ENCODE measurements at places on chromosomes 2 and 18.

DNA sequence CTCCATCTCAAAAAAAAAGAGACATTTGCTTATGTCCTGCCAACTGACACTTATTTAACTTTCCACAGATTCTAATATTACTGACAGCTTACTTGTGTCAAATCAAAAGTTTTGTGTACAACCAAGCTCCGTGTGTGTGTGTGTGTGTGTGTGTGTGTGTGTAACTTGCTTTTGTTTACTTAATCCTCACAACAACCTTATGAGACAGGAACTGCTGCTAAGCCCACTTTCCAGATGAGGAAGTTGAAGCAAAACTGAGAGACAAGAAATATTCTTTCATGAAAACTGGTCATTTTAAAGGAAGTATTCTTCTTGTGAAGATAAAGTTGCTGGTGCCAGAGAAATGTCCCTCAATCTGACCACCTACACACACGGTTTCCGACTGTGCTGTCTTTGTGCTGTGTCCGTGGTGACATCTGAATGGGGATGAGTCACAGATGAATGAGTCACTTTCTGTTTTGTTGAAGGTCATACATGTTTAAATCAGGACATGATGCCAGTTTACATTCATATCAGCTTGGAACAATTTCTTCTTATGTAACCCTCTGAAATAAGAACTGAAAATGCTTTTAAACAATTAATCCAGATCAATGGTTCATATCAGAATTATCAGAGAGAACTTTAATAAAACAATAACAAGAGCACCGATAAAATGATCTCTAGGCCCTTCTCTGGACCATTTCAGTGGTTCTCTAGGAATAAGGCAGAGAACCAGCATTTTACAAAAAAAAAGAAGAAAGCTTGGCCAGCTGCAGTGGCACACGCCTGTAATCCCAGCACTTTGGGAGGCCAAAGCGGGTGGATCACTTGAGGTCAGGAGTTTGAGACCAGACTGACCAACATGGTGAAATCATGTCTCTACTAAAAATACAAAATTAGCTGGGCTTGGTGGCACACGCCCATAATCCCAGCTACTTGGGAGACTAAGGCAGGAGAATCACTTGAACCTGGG is 95.5 kb downstream of the THNSL2 start:
- DNase-seq = no peak

GRCh38 chr2:67954093-67954748 is 108.6 kb downstream of the C1D start:
- no peak for DNase-seq

- DNase-seq = no peak
Measured at GRCh38 chr2:138565230-138565598, 63.6 kb downstream of the SPOPL start.

- DNase-seq = no peak
Measured at GRCh38 chr2:142605421-142605820, 272.0 kb upstream of the KYNU start.

- no peak for DNase-seq
Measured at GRCh38 chr2:11393711-11394236, 49.3 kb upstream of the ROCK2 start.

DNA sequence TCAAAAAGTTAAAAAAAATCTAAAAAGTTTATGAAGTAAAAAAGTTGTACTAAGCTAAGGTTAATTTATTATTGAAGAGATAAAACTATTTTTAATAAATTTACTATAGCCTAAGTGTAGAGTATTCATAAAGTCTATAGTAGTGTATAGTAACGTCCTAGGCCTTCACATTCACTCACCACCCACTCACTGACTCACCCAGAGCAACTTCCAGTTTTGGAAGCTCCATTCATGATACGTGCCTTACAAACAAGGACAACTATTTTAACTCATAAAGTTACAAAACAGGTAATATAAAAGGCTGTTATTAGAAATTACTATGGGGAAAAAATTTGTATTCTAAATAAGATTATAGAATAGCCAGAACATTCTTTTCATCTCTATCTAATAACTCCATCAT is 158.9 kb upstream of the FN1 start:
- no peak for DNase-seq

- no peak for DNase-seq
Measured at GRCh38 chr18:70154591-70155194, 50.8 kb downstream of the RTTN start.

DNA sequence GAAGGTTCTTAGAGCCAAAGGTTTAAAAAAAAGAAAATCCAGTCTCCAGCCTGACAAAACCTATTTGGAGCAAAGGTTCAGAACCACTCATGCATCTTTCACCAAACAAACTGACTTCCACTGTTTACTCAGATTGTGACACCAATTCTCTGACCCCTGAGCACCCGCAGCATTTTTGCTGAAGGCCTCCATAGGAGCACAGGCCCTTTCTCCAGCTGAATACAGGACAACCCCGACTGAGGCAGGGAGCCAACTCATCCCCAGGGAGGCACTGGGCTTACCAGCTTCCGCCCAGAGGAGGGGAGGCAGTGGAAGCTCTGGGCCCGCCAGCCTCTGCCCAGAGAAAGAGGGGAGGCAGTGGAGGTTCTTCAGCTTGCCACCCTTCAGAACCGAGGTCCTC is 51.0 kb upstream of the CNGA3 start:
- no peak for DNase-seq

GRCh38 chr2:86237172-86237571 is 37.9 kb downstream of the MRPL35 start:
- DNase-seq = no peak

- DNase-seq = no peak
Measured at GRCh38 chr18:9993521-9994025, 79.8 kb downstream of the VAPA start.

- DNase-seq = no peak
Measured at GRCh38 chr2:36560726-36561125, 37.2 kb downstream of the FEZ2 start.

- DNase-seq = no peak
Measured at GRCh38 chr2:70750320-70750719, 17.7 kb downstream of the ADD2 start.

DNA sequence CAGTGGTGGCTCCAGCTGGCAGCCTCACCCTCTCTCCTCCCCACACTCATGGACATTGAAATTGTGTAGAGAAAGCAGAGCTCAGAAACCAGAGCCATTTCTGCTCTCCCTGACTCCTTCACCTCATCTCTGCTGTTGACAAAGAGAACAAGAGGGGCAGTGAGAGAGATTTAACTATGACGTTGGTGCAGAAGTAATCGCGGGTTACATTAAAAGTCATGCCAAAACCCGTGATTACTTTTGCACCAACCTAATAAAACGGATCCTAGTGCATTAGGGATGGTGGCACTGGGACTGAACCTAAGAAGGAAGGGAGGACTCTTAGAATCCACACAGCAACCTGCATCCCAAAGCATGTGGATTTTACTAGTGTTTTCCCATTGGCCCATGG is 113.3 kb upstream of the CDC42EP3 start:
- DNase-seq = no peak

GRCh38 chr2:71174207-71174606 is 43.8 kb downstream of the MPHOSPH10 start:
- no peak for DNase-seq

DNA sequence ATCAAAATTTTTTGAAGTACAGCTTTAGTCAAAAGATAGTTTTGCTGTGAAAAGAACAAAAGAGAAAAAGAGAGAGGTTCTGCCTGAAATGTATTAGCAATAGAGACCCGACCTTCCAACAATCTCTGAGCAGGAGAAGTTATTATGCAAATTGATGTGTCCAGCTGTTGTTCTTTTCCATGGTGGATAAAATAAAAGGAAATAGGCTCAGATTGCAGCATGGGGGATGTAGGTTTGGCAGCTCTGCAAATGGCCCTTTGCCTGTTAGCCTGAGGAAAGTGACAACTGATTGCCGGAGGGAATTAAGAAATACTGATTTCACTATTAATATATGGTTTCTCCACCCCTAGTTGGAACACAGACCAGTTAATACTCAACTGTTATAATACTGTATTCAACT is 1283.2 kb upstream of the NXPH2 start:
- no peak for DNase-seq

DNA sequence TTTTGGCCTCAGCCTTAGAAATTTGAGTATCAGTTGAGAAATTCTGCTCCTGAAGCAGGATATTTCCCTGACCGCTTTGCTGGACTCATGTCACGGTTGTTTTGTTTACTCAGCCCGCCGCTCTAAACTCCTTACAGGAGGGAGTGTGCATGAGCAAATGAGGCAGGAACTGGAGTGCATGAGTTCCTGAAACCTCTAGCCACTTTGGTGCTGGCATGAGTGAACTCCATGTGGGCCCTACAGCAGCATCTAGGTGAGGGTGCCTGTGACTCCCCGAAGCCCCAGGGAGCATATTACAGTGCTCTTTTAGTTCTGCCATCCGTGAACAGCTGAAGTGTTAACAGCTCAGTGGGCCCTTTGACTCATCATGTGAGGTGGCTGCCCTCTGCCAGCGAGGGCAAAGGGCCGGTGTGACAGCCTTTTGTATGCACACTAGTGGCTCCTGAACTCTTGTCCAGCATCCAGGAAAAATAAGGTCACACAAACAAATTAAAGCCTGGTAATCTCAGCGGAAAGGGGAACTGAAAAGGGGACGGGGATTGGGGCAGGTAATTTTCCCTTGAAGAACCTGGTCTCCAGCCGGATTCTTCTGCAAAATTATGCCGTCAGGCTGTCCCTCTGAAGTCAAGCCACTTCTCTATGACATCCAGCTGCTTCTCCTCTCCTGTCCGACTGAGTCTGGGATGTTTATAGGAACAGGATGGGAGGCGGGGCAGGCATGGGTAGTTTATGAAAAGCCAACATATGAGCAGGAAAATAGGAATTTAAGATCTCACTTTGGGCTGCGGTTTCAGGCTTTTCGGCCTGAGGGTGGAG is 1668.7 kb downstream of the SUCLG1 start:
- no peak for DNase-seq

DNA sequence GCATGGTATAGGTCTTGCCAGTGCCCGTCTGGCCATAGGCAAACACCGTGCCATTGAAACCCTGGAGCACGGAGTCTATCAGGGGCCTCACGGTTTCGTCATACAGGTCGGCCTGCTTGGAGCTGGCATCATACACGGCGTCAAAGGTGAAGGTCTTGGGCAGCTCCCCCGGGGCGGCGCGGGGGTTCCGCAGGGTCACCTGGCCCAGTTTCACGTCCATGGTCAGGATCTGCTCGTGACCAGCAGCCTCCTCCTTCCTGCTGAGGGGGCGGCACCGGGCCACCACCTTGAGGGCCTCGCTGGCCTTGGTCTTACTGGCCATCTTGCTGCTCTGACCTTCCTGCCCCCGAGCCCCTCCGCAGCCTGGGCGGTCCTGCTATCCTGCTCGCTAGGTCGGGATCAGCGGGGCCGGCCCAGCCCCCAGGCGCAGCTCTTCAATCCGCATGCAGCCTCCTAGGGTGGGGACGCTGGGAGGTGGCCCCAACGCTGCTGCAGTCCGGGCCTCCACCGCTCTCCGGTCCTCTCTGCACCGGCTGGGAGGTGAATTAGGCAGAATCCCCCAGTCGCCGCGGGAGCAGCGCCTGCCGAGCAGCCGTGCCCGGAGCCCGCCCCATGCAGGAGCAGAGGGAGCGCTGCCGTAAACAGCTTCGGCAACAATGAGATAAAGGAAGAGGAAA is 563 bp downstream of the KIF3C start:
- no peak for DNase-seq

DNA sequence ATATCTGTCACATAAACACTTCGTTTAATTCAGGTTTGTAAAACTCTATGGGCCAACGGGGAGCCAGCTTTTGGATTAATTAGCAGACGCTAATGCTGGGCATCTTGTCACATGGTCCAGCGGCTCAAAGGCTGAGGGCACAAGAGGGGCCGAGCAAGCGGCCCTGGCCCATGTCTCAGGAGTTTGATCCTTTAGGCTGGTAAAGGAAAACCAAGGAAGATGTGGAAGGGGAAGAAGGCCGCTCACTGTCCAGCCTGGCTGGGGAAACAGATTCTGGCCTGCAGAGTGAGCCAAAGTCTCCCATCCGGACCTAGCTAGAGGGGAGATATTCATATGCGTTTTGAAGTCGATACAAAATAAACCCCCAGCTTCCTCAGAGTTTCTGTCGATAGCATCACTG is 248.6 kb upstream of the SIX2 start:
- no peak for DNase-seq

- DNase-seq = no peak
Measured at GRCh38 chr2:132678483-132678882, 8.5 kb upstream of the LYPD1 start.

DNA sequence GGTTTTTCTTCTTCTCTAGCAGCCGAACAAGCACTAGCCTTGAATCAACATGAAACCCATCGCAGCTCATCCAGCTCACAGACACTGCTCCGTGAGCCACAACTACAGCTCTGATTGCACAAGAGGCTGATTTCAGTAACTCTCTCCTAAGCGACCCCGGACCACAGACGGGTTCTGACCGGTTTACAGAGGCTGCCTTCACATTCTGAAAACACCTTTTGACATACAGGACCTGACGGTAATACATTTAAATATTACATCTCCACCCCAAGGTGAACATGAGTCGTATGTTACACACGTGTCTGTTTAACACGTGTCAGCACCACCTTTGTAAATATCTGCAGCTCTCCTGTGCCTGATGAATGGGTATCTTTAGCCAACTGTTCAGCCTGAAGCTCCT is 120.7 kb downstream of the TMEM18 start:
- no peak for DNase-seq

GRCh38 chr2:37849911-37850310 is 75.2 kb upstream of the RMDN2 start:
- DNase-seq = no peak

- DNase-seq = no peak
Measured at GRCh38 chr2:157559061-157559460, 69.6 kb downstream of the ACVR1C start.

GRCh38 chr18:12571630-12572029 is 86.3 kb downstream of the SPIRE1 start:
- no peak for DNase-seq

- DNase-seq = no peak
Measured at GRCh38 chr2:198917275-198917674, 540.5 kb downstream of the SATB2 start.

DNA sequence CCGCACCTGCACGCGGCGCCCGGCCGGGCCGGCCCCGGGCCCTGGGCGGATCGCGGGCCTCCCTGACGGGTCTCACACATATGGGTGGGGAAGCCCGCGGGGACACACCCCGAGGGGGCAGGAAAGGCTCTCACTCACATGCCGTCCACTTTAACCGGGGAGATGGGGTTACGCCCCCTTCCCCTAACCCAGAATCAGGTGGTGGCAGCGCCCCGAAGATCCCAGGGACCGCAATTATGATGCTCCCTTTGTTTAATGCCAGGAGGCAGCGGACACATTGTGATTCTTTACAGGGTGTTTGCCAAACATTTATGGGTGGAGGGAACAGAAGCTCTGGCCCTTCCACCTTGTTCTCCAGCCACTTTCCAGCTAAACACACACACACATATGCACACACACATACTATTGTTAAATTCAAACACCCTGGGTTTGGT is 424 bp upstream of the ANKRD44 start:
- DNase-seq = no peak

- no peak for DNase-seq
Measured at GRCh38 chr2:65489269-65489668, 56.9 kb upstream of the SPRED2 start.

GRCh38 chr18:49041435-49042245 is 90.9 kb upstream of the SMAD7 start:
- no peak for DNase-seq

GRCh38 chr2:43212216-43212835 is 14.1 kb downstream of the ZFP36L2 start:
- DNase-seq = no peak

GRCh38 chr2:148660999-148661398 is 16.4 kb downstream of the EPC2 start:
- DNase-seq = no peak

Measured in NCI-H2107 (cell line).